ENCODE measurements at places on chromosomes 2 and 18.
A peak's percentile ranks its signal among the peaks of the same experiment; 100 is the strongest.

DNA sequence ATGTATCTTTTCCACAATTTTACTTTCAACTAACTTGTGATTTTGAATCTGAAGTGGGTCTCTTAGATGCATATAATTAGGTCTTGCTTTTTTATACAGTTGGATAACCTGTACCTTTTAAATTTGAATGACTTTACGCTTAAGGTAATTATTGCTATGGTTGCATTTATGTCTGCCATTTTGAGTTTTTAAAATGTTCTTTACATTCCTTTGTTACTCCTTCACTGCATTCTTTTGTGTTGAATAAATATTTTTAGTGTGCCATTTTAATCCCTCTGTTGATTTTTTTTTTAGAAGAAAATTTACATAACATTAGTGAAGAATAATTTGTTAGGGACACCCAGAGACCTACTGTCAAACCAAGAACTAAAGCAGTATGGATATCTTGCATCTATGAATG, 65.3 kb downstream of the BIRC6 start:
- DNase-seq: no peak

DNA sequence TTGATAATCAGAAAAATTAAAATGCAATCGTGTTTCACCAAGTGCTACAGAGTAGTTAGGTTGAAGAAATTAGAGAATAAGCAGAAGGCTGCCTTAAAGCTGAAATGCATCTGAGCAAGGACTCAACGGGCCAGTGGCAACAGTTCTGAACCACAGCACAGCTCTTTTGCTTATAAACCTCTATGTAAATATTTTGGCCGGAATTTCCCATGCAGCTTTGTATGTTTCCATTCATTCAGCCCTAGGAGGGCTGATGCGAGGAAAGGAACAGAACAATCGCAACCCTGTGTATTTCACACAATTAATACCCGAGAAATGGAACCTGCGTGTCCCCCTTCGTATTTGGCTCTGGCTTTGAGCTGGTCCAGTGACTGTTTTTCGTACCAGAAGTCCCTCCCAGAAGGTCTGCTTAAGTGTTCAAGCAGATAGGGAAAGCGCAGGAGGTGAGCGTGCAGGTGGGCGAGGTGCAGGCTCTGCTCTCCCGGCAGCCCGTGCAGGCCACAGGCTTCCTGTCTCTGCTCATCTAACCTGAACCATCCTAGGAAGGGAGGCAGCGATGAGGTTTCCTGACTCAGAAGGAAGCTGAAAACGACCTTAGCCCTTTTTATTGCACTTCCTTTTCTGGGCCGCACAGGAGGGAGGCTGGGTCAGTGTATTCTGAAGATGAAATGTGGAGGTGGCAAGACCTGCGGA, 67.3 kb downstream of the ASB1 start:
- peak; percentile 26 for DNase-seq

DNA sequence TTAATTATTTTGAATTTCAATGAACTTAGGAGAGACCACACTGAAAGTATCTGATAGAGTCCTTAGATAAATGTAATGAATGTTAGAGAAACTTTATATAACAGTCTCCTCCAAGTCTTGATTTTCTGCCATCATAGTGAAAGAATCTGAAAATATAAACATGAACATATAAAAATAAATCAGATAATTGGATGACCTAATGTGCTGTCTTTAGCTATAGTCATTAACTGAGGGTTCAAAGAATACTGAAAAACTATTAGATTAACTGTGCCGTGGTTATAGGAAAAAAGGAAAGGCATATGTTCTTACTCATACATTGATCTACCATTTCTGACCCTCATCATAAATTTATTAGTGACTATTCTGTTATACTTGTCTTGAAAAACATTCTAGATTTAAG, 47.0 kb upstream of the SPAG16 start:
- DNase-seq: no peak

- no peak for DNase-seq
Measured at GRCh38 chr2:50952596-50952995, 79.3 kb downstream of the NRXN1 start.

DNA sequence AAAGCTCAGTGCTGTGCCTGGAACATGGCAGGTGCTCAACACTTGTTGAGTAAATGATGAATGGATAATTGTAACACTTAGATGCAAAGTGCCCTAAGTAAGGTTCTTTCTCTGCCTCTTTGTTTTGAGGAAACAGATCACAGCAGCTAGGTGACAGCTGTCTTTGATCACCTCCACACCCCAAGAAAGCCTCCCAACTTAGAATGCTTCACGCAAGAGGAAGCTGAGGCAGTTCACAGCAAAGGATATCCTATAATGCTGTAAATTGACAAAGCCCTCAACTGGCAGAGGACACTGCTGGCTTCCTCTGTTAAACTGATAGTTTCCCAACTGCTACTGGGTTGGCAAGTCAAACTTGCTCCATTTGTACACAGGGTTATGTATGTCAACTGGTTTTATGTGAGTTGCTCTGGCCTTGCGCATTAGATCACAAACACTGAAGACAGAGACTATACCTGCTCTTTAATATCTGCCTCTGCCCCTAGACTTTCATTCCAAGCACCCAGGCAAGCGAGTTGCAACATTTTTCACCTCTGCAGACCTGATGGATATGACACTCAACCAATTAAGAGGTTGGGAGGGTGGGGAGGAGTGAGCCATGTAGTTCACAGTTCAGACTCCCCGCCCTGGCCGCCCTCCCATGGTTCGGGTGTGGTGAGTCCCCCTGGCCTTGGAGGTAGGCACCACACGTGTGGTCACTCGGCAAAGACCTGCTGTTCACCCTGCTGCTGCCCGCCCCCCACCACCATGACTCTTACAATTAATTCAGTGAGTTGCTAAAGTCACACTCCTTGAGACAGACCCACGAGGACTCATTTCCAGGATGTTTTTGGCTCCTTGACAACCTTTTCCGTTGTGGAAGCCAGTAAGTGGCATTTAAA, 4.8 kb upstream of the MALL start:
- no peak for DNase-seq

- DNase-seq: no peak
Measured at GRCh38 chr2:11553661-11554398, 20.0 kb downstream of the GREB1 start.

- DNase-seq: no peak
Measured at GRCh38 chr2:222982010-222982908, 69.7 kb upstream of the KCNE4 start.

DNA sequence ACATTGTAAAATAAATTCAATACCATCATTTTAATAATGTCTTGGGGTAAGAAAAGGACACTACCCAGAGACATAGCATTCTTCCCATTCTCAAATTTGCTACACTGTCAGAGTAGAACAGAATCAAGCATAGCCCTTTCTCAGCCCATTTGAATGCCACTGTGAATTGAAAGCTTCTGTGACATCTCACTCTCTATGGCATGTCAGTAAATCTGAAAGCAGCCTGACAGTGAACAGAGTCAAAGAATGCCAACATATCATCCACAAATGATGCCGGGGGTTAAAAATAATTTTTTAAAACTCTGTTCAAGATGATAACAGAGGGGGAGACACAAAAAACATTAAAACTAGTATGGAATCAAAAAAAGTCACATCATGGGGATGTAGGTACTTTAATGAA, 17.6 kb downstream of the SUCLG1 start:
- DNase-seq: no peak

GRCh38 chr2:211367293-211367692, 810.9 kb downstream of the CPS1 start:
- DNase-seq: no peak

- DNase-seq: no peak
Measured at GRCh38 chr18:12281861-12282260, 26.2 kb upstream of the TUBB6 start.

DNA sequence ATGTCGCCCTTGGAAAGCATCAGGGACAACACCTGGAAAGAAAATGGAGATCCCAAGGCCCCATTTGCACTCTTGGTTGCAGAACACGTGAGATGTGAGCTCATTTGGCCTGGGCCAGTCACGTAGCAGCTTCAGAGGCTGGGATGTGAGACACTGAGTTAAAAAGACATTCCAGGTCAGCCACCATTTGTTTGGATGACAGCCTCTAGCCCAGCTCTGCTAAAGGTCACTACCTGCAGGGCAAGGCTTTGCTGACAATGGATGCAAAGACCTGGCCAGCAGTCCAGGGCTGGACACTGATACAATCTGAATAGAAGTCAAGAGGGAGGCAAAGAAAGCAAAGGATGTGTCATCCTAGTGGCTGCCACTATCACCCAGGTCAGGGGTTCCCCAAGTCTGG, 83.9 kb upstream of the LRPPRC start:
- DNase-seq: no peak

- no peak for DNase-seq
Measured at GRCh38 chr2:212001325-212001724, 537.3 kb downstream of the ERBB4 start.

DNA sequence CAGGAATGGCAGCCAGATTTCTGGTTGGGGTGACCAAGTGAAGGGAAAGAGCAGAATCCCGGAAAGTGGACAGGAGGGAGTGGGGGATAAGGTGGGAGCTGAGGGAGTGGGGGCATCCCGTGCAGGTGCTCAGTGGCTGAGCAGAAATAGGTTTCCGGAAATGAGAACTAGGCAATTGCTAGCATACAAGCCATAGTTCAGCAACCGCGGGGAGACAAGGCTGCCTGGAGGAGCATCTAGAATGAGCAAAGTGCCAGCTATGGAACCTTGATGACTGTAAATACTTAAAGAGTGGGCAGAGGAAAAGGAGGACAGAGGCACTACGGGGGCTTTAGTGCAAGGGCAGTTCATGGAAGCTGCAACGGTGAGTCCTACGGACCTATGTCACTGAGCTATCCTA, 220.2 kb downstream of the BCL11A start:
- DNase-seq: no peak

- DNase-seq: no peak
Measured at GRCh38 chr2:84776011-84776410, 104.9 kb downstream of the TRABD2A start.

- no peak for DNase-seq
Measured at GRCh38 chr2:97935719-97936161, 60.0 kb downstream of the TMEM131 start.

DNA sequence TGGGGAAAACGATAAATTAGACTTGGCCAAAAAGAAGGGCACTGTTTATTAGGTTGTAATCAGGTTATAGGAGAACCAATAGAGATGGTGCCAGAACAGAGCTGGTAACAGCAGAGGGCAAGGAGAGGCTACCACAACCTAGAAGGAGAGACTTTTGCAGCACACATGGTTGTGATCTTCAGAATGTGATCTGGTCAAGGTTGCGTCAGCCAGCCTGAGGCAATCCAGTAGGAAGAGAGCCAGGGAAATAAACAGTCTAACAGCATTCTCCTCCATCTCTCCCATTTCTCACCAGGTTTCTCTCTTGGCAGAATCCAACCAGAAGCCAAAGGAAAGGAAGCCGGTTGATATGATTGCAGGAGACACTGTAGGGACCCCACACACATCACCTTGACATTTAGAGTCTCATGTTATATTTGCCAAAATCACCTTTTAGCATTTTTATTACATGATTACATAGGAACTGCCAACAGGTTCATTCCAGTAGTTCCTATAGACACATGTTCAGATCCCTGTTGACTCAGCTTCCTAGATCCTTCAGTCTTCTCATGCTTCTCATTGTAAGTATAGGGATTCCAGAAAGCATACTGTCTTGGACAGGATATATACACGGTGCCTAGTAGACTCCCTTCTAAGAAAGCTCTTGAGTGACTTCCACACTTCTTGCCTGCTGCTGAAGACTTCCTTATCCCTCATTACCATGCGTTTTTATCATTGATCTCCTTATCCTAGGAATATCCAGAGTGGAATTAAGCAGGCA, 17.6 kb upstream of the SPATS2L start:
- DNase-seq: no peak

DNA sequence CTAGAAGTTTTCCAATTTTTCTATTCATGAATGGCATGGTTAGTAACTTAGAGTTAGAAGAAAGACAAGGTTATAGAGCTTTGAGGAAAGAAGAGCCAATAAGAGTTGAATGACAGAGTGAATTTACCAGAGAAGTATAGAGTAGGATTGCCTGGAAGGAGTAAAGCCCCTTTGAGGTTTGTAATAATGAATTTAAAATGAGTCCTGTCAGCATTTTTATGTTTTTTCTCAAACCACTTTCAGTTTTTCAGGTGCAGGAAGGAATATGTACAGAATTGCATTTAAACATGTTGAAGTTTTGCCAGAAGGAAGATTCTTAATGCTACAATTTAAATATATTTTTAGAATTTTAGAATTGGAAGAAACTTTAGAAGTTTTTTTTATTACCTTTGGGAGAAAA, 408.3 kb downstream of the DSC3 start:
- no peak for DNase-seq

DNA sequence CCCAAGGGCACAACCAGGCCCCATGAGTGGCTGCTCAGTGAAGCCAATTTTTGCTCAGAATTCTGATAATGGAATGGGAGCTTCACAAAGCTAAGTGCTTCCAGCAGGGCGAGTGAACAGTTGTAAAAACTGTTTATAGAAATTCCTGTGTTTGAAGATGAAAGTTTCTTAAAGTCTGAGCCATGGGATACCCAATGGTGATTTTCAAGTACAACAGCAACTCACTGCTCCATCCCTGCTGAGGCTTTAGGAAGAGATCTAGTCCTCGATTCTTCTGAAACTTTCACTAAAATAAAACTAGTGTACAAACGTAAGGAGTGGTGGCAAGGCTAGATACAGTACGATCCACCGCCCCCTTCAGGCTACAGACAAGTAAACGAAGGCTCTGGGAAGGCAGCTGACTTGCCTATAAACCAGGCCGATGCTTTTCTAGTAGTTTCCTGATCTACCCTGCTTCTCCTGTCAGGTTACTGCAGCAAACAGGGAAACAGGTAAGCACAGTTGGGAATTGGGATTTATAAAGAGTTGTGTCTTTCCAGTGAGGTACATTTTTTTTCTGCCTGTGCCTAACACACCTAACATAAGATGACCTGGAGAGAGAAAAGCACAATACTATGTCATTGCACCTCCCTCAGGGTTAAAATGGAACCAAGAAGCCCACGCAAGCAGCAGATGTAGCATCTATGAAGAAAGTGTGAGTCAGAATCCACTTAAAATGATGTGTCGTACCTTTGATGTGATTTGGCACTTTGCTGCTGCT, 108.7 kb downstream of the UXS1 start:
- peak; percentile 56 for DNase-seq

DNA sequence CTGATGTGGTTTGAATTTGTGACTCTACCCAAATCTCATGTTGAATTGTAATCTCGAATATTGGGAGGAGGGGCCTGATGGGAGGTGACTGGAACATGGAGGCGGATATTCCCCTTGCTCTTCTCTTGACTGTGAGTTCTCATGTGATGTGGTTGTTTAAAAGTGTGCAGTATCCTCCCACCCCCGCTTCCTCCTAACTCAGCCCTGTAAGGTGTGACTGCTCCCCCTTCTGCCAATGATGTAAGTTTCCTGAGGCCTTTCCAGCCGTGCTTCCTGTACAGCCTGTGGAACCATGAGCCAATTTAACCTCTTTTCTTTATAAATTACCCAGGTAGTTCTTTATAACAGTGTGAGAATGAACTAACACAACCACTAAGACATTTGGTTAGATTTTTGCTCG, 458.4 kb downstream of the THSD7B start:
- DNase-seq: no peak

DNA sequence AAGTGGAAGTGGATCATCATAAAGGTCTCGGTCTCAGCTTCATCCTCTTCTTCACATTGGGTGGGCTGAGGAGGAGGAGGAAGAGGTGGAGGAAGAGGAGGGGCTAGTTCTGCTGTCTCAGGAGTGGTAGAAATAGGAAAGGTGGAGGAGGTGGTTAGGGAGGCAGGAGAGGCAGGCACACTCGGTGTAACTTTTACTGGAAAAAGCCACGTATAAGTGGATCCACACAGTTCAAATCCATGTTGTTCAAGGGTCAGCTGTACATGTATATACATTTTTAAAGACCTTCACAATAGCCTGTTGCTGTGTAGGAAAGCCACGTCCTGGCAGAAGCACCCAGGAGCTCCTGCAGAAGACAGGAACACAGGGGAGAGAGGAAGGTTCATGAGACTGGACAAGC, 110.3 kb upstream of the RAB12 start:
- no peak for DNase-seq

Measured in stimulated activated CD4-positive, alpha-beta T cell treated with anti-CD3 and anti-CD28 coated beads, Interleukin-2, amount 100 ng/mL, for 24 hours (primary cell).